ENCODE measurements at places on chromosomes 12 and 14.

GRCh38 chr14:55874785-55875184, 243.4 kb upstream of the PELI2 start:
- no peaks in the 10 kb centered on the region for H3K36me3 ChIP-seq
- DNase-seq, result no peak
- H3K4me1 ChIP-seq, result no peaks in the 10 kb centered on the region
- no peak overlapping the region for H3K4me3 ChIP-seq

- H3K36me3 ChIP-seq, result no peaks in the 10 kb centered on the region
- no peak overlapping the region for H3K27ac ChIP-seq
- H3K4me1 ChIP-seq, result no peaks in the 10 kb centered on the region
- no peak overlapping the region for H3K4me3 ChIP-seq
- no peaks in the 10 kb centered on the region for H3K27me3 ChIP-seq
Measured at GRCh38 chr12:92717202-92717601, 14.4 kb downstream of the PLEKHG7 start.

DNA sequence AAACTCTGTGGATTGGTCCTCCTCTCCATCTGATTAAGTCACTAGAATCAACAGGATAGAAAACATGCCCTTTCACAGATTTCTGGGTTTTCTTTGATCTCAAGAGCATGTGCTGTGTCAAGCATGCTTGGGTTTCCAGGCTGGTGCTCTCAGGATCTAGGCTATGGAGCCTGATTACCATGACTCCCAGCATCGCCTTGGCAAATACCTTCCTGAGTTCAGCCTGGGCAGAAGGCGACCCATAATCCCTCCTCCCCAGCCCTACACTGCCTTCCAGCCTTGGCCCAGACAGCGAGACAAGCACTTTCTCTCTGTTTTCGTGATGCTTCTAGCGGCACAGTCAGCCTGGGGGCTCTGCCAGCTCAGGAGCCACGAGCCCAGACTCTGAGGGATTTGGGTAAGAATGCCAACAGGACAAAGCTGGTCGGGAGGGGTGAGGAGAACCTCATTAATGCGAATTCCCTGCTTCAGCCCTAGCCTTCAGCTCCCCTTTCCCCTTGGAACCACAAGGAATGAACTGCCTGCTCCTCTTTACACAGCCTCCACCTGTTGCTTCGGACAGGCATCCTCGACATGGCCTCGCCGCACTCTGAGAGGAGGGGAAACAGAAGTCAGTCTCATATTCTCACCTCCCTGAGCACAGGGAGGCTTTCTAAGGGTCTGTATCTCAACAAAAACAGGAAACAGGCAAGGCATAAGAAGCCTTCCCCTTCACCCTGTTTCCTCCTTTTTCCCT, 227.1 kb downstream of the MSRB3 start:
- no peaks in the 10 kb centered on the region for H3K4me1 ChIP-seq
- no peak overlapping the region for H3K4me3 ChIP-seq
- no peak for DNase-seq
- H3K27me3 ChIP-seq, result no peaks in the 10 kb centered on the region
- no peak overlapping the region for H3K27ac ChIP-seq
- H3K36me3 ChIP-seq, result no peaks in the 10 kb centered on the region

DNA sequence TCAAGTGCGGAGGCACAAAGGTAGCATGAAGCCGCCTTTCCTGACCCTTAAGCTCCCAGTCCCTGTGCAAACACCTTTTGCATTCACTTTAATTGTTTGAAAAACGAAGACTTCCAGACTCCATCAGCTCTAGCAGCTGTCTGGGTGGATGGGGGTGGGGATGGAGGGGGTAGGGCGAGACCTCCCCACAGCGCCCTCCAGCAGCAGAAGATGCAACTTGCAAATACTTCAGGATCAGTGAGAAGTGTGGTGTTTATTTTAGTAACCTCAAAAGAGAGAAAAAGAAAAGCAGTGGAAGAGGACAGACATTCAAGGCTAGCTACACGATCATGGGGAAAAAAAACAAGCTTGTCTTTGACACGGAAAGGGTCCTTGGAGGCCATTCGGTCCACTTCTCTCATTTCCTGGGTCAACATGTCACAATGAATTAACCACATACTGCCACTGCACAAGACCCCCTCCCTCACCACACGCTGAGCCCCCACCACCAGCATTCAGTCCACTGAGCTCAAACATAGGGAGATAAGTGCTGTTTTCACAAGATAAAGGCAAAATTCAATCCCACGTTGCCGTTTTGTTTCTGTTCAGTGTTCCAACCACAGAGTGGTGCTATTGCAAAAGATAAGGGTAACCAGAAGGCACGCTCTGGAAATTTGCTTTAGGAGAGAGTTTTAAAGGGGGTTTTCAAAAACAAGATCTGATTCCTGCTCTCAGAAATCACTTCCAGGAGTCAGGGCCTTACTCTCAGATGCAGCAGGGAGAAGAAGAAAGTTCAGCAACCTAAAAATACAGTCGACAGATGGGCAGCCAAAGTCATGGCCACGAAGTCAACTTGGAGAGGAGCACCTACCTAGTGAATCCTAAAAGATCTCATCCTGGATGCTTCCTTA, 3.3 kb upstream of the NTF3 start:
- H3K4me1 ChIP-seq, result peaks cover 14% of the 10 kb centered on the region
- H3K36me3 ChIP-seq, result no peaks in the 10 kb centered on the region
- H3K27me3 ChIP-seq, result peaks cover 28% of the 10 kb centered on the region
- DNase-seq, result no peak

DNA sequence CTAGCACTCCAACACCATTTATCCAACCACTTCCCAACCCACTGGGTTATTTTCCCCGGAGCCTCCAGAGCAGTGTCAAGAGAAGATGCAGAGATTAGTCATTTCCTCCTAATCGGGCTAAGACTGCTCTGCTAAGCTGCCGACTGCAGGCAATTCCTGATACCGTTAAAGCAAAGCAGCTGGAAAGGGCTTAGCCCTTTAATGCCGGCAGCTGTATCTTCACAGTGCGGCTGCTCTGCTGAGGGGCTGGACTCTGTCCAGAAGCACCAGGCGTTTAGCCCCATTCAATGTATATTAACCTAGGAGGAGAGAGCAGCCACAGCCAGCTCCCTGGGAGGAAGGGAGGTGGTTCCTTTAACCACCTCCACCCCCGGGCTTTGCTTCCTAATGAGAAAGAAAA, 11.1 kb downstream of the AQP6 start:
- no peak for DNase-seq
- H3K27ac ChIP-seq, result no peak overlapping the region
- no peaks in the 10 kb centered on the region for H3K27me3 ChIP-seq
- no peak overlapping the region for H3K4me3 ChIP-seq

Data from uterus (tissue), 4 donors.